Activated CD4-positive, CD25-positive, alpha-beta regulatory T cell (primary cell): ENCODE measurements at places on chromosomes 2 and 18.

DNA sequence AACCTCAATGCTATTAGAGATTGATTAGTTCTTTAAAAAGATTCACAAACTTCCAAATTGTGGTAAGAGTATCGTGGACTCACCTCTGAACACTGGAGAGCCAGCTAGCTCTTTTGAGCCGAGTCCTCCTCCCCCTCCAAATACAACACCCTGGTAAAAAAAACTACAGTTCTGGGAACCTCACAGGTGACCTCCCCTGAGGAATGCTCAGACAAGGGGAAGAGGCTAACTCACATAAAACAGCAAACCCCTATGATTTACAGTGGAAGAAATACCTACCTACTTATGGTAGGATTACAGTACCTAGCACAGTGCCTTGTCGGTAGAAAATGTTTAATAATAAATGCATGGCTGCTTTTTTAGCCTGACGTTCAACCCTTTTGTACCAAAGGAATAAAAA, 8.4 kb downstream of the ZNF24 start:
- DNase-seq = no peak

DNA sequence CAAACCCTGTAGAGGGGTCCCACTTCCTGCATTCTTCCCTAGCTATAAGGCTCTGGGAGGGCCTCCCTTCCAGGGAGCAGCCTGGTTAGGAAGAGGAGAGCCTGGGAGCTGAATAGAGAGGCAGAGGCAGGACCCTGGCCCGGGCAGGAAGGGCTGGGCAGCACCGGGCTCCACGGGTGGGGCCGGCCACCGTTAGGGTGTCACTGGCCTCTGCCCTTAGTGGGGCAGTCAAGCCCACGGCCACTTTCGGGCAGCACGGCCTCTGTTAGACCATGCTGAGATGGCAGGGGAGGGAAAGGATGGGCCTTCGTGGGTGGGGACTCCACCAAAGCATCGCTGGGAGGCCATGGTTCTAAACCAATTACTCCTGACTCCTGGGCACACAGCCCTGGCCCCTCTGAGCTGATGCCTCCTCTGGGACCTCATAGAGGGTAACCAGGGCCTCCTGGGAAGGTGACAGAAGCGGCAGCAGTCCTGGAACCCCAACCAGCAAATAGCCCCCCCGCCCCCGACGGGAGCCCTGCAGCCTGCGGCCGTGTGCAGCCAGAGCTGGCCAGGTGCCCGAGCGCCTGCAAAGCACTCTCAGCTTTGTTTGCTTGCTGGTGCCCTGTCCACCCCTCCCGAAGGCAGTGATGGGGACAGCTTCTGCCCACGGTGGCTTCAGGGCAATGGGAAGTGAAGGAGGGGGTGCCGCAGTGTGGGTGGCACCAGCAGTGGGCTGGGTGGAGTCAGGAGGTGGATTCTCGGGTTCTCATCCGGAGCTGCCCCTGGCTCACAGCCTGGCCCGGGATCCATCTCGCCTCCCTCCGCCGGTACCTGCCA, 16.3 kb upstream of the HPCAL1 start:
- no peak for DNase-seq

DNA sequence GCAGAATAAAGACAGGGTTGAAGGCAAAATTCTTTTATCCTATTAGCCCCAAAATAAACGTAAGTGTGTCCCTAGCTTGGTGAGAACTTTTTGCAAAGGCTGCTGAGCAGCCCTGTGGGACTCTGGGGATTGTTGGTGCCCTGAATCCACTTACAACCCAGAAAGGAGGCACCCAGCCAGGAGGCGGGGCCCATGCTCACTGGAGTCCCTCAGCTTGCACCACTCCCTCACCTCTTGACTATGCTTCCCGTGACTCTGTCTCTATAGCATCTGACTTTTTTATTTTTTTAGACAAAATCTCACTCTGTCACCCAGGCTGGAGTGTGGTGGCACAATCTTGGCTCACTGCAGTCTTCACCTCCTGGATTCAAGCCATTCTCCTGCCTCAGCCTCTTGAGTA, 15.8 kb upstream of the COL6A3 start:
- no peak for DNase-seq

DNA sequence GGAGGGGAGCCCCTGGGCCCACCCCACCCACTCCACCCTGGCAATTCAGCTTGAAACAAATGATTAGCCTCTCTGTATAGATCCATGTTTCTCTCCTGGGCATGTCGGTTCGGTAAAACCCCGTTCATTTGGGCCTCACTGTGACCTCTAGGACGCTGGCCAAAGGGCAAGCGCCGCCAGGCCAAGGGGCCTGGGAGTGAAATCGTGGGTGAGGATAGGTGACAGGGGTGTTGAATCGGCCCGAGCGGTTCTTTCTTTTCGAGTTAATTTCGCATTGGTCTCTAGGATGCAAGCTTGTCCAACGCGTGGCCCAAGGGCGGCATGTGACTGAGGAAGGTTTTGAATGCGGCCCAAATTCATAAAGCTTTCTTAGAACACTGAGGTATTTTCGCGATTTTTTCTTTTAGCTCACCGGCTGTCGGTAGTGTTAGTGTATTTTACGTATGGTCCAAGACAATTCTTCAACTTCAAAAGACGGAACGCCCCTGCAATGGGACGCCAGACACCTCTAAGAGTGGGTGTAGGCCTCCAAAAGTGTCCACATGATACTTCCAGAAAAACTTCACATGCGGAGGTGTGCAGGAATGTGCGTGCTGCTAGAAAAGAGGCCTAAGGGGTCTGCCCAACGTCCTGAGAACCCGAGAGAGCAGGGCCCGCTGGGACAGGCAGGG, 9.8 kb upstream of the ARID5A start:
- DNase-seq = no peak

GRCh38 chr2:189860161-189860560, 75.9 kb downstream of the PMS1 start:
- no peak for DNase-seq

DNA sequence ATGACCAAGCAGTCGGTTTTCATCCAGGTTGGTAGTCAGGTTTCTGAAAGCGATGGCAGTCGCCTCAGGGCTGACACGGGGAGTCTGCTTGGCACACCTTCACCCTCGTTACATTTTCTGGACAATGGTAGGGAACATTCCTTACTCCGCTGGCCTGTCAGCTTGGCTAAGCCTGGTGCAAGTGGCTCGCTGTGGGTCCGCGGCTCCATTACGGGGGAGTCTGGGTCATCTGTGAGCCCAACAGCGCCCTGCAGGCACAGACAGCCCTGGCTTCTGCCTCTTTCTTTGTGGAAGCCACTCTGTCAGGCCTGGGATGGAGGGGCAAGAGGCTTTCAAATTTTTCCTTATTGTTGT, 95.6 kb downstream of the HDAC4 start:
- no peak for DNase-seq

DNA sequence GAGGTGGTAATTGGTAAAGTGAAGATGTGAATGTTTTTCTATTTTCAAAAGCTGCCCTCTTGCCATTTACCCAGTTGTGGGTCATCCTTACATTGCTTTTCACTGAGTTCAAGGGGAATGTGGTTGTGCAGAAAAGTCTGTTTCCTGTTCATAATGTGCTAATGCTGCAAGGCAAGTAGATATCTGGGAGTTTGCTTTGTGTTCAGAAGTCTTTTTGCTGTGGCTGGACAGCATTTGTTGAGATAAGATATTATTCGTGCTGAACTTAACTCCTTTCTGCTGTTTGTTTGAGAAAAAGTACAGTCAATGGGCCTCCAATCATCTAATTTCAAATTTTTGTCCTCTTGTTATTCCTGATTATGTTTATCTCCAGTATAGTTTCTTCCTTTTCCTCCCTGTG, 263.2 kb downstream of the LTBP1 start:
- no peak for DNase-seq

DNA sequence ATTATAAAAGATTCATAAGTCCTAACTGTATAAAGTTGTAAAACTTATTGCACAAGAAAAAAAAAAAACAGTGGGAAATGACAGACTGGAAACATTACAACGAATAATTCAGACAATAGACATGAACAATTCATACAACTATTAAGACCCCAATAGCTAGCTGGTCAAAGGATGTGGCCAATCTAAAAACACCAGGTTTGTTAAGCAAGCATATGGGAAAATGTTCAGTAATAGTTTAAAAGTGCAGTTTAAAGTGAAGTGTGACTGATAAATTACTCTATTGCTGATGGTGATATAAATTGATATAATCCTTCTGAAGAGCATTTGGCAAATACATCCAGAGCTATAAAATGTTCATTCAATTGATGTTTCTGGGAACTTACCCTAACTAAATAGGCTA, 289.0 kb downstream of the CAMKMT start:
- no peak for DNase-seq

- no peak for DNase-seq
Observed at GRCh38 chr2:19490846-19491435, 132.5 kb upstream of the OSR1 start.

DNA sequence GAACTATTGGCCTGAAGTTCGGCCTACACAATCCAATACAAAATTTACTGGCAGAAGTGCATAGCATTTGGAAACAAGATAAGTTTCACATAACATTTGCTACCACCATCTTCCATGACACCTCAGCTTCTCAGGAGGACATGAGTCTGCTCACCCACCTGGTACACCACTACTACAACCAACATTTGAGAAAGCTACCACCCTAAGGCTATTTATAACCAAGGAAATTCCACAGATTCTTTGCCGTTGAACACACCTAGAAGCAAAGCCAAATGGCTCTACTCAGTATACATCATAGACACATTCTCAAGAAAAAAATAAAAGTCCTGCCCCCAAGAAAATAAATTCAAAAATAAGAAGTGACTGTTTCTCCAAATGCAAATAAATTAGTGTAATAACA, 145.3 kb downstream of the SPAG16 start:
- DNase-seq = no peak

GRCh38 chr2:95279435-95280035, 5.3 kb downstream of the PROM2 start:
- DNase-seq = no peak

- DNase-seq = no peak
Observed at GRCh38 chr2:204483608-204484081, 61.6 kb upstream of the PARD3B start.

DNA sequence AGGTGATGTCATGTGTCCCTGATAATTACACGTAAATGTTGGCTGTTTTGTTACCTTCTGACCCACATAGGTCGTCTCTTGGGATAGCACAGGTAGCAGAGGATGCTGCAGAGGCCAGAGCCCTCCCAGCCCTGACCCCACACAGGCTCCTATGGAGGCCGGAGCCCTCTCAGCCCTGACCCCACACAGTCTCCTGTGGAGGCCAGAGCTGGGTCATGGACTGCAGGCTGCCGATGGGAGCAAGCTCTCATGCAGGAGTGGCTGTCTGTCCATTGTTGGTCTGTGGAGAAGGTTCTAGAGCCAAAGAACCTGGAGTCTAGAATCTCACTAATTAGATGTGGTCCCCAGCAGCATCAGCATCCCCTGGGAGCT, 155.5 kb downstream of the LDLRAD4 start:
- DNase-seq = no peak

GRCh38 chr18:51727780-51728179, 530.3 kb upstream of the MEX3C start:
- DNase-seq = no peak

- DNase-seq = no peak
Observed at GRCh38 chr2:28507796-28508764, 12.2 kb downstream of the PLB1 start.

DNA sequence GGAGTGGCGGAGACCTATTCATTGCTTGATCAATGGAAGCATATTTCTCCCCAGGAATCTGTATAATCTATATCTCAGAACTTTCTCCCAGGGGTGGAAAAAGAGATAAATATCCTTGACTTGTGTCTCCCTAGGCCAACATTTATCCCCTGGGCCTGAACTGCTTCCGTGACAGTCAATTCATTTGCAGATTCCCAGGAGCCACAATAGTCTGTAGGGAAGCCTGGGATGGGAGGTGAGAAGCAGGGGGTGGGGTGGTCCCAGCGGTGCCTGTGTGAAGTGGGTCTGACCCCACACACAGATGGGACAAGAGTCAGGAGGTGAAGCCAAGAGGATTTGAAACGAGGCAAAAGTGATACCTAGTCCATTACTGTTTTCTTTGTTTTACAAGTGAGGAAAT, 166.8 kb downstream of the DPP10 start:
- DNase-seq = no peak

DNA sequence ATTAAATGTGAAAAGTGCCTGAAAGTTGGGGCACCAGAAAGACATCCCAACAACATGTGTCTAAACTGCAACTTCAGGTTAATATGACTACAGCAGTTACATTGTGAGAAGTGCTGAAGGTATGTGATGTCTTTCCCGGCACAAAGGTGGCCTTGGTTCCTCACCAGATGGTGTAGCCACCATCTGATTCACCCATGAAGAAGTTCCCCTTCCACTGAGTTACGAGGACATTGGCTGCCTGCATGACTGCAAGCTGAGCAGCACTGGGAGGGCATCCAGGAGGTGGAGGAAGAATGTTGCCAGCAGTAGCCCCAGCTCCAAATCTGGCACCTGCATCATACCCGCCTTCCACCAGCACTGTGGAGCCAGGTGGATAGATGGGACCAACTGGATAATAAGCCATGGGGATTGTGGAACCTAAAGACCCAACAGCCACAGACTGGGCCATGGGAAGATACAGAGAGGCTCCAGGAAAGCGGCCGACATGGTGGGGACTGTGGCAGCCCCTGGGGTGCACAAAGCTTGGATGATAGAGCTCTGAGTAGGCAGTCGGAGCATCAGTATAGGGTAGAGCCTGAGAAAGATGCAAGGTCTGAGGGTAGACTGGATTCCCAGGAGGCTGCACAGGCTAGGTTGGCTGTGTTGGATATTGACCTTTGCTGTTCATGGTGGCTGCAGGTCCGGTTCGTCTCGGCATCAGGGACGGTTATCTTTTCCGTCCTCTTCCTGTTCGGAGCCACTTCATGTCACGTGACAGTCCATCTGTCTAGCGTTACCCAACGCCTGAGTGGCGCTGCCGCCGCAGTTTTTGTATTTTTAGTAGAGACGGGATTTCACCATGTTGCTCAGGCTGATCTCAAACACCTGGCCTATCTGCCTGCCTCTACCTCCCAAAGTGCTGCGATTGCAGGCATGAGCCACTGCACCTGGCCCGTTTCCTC, 36.9 kb downstream of the SUMO1 start:
- no peak for DNase-seq

GRCh38 chr2:29114946-29115609, at the start of gene CLIP4:
Gene CLIP4 (plus strand): TSS chr2:29115415. CDS start chr2:29121389, 5,974 bp downstream.
- DNase-seq = peak; percentile 52

GRCh38 chr18:23575309-23575651, 11.0 kb downstream of the NPC1 start:
- DNase-seq = no peak
